Hematopoietic multipotent progenitor cell treated with erythropoietin and hydrocortisone succinate and interleukin-3 and kit ligand, for 6 days (in vitro differentiated cells): ENCODE measurements at places on chromosomes 16 and 17.

- DNase-seq = no peak
Measured at GRCh38 chr16:17331071-17331607, 139.6 kb downstream of the XYLT1 start.

DNA sequence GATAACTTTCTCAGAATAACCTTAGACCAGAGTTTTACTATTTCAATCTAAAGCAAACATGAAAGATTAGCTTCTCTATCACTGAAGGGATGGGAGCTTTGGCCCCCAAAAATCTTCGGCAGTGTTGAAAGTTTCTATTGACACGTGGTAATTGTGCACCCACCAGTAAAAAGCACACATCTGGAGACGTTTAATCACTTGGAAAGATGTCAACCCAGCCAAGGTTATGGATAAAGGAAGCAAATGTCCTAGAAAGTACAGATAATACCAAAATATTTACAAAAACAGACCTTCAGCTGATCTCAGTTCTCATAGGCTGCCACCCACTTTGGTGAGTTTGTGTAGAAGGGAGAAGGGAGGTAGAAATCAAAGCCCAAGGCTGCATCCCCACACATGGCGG is 5.3 kb downstream of the MYCBPAP start:
- no peak for DNase-seq

- no peak for DNase-seq
Measured at GRCh38 chr16:88822281-88823040, 10.7 kb upstream of the APRT start.

DNA sequence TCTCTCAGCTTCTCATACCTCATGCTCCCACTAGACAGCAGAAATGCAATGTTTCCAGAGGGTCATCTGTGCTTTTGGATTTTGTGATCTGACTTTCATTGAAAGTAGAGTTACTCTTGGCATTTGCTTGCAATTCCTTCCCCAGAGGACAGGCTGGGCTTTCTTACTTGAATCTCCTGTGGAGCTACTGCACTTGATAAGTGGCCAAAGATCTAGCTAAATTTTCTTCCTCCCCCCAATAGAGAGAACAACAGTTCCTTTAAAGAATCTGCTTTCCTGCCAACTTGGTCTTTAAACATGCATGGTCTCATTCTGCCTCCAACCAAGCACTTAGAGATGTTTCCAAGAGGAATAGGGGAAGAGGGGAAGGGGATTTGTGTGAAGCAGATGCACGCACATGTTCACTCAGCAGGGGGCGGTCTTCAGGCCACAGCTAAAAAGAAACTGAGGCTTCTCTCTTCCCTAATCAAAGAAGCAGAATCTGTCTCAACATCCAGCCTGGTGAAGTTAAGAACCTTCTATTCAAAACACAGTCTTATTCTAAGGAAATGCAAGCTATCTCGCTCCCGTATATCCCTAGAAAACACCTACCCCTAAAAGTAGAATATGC is 229.6 kb downstream of the ZFHX3 start:
- DNase-seq = no peak

- peak; percentile 60 for DNase-seq
Measured at GRCh38 chr16:15961060-15961511, 11.7 kb downstream of the ABCC1 start.

DNA sequence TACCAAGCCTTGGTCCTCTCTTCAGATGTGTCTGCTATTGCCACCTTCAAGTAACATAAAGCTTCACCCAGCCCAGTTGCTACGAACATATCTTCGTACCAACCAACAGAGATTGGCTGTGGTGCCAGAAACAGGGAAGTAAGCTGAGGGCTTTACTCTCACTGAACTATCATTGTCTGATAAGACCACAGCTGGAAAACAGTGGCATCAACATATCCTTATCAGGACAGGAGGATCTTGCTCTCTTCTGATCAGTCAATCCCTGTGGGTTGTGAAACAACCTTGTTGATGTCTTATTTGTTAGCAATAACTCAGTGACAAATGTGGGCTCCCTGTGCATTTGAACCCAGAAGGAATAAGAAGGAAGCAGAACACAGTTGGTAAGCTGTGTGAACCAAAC is 446.3 kb upstream of the MAF start:
- DNase-seq = peak; percentile 21

DNA sequence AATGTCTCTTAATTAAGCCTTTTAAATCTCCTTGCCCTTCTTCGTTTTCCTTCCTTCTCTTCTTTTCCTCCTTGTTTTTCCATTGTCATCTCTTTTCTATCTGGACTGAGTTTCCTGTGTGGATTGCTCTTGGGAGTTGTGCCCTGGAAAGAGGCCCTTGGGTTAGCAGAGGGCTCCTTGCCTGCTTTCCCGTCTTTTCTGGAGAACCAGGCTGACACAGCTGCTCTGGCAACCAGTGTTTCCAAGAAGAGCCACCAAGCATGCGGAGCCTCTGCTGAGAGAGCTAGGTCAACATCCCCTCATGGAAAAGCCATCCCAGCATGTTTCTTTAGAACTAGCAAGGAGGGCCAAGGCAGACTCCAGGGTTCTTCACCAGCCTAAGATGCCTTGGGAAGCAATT is 75.4 kb downstream of the HLF start:
- DNase-seq = no peak

DNA sequence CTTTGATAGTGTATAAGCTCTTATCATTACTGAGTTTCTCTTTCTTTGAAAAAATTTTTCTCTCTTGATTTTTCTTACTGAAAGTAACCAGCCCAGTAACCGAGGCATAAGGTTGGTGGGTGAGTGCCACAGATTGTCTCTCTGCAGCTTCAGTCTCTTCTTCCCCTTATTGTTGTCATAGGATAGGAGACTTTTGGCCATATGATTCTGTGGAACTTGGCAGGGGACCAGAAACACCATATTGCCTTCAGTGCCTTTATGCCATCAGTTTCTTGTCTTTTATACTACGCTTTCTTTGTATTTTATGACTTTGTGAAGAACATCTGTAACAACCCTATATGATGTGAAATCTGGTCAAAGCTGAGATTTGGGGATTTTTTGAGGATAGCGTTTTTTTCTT is 341.6 kb upstream of the TBX2 start:
- no peak for DNase-seq

GRCh38 chr17:43733956-43734355 is 24.6 kb downstream of the SOST start:
- no peak for DNase-seq

DNA sequence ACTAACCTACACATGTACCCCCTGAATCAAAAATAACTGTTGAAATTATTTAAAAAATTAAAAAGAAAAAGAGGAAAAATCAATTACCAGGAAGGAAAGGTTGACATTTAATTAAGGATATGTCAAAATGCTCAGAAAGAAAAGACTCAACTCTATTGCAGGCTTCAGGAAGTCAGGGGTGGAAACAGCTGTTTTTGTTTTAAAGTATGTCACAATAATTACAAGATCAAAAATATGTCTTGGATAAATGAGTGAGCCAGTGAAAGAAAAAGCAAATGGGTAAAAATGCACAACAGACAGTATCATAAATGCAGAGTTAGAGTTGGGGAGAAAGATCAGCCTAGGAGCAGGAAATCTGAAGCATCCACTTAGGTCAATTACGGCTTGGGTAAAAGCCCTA is 146.0 kb downstream of the CDH11 start:
- no peak for DNase-seq

DNA sequence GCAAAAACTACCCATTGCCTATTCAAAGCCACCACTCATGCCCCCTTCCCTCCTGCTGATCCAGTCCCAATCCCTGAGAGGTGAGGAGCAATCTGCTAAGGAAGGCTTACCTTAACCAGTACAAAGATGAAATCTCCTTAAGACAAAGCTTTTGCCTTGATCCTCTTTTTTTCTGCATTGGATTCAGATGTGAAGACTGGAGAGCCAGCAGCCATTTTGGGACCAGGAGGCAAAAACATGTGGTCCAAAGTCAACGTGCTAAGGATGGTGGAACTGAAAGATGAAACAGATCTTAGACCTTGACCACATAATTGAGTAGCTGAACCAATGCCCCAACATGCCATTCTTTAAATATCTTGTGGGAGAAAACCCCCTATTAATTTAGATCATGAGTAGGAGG is 171.4 kb downstream of the IRX5 start:
- no peak for DNase-seq

DNA sequence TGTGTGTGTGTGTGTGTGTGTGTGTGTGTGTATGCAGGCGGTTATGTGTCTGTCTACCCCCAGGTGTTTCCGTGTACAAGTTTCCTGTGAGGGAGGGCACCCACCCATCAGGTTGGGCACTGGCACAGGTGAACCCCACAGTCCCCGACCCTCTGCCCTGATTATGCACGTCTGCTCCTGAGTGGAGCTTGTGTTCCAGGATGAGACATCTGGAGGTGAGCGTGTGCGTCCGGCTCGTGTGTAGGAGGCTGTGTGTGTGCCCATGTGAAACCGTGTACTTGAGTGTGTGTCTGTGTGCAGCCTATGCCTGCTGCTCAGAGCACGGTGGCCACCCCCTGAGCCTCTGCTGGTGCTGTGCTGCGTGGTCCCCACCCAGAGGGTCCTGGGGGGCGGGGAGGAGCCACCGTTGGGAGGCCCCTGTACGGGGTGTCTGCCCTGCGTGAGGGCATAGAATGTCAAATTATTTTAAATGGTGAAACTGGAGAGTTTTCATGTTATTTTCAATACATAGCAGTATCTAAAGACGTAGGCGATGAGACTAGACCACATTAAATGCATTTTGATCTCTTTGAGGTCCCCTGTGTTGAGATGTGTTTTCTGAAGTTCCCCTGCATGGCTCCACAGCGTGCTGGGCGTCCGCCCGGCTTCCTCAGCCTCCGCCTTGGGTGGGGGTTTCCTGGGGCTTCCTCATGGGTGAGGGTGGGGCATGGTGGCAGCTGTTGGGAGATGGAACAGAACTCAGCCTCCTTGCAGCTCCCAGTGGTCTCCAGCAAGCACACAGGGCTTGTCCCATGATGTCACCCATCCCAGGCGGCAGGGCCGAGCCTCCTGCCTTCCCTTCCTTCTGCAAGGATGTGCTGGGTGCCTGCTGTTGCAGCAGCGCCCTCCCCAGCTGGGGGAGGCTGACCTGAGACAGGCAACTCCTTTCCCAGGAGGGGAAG is 43.4 kb downstream of the KCNJ12 start:
- DNase-seq = no peak

DNA sequence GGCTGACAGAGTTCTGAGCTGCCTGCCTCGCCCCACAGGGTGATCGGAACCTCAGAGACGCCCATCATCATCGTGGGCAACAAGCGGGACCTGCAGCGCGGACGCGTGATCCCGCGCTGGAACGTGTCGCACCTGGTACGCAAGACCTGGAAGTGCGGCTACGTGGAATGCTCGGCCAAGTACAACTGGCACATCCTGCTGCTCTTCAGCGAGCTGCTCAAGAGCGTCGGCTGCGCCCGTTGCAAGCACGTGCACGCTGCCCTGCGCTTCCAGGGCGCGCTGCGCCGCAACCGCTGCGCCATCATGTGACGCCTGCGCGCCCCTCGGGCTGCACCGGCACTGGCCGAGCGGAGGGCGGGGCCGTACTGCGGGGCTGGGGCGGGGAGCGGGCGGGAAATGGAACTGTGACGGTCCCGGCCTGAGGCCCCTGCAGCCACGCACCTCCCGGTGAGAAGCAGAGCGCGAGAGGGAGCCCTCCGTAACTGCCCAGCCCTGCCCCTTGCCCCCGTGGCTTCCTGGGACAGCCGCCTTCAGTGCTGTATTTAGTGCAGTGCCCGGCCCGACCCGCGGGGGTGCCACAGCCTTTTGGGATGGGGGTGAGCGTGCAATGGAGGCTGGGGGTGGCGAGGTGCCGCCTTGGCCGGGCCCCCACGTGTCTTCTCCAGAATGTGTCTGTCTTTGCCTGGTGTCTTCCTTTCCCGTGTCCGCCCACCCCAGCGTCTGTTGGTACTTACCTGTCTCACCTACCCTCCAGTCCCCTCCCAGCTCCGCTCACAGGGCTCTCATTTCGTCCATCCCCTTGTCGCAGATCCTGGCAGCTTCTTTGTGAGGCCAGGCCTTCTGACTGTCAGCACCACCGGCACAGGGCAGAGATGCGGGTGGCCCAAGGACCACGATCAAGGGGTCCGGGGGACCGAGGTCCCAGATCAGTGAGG is 9.8 kb downstream of the RASL10B start:
- peak; percentile 62 for DNase-seq

- no peak for DNase-seq
Measured at GRCh38 chr16:57149391-57149790, 36.4 kb downstream of the PSME3IP1 start.

GRCh38 chr17:69779378-69780214 is 295.4 kb upstream of the KCNJ16 start:
- no peak for DNase-seq

- no peak for DNase-seq
Measured at GRCh38 chr16:47561286-47561685, 100.2 kb downstream of the PHKB start.

DNA sequence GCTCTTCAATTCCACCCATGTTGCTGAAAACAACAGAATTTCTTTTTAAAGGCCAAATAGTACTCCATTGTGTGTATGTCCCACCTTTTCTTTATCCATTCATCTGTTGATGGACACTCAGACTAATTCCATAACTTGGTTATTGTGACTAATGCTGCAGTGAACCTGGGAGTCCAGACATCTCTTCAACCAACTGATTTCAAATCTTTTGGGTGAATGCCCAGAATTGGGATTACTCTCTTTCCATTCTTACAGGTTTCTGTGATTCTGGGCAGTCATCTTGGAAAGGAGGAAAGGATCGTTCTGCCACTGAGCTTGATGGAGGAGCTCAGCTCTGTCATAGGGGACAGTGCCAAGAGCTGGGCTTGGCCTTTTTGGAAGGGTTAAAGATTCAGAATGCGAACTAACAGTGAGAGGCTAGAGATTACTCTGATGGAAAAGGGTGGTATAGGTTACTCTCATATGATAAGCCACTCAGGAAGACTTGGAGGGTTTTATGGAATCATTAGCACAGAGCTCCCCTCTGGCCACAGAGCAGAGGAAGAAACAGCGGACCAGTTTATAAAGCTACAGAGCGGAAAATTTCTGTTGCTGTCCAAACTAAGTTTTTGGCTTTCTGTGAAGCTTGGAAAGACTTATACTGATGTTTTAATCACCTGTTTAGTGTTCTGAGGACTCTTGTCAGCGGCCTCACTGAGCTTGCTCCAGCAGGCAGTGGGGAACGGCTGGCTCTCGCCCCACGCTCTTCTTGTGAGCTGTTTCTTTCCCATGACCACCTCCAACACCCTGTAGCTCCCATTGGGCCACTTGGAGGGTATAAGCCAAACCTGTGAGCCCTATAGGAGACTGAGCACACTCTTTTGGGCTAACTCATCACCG is 48.3 kb downstream of the HIC1 start:
- no peak for DNase-seq

- DNase-seq = peak; percentile 93
Measured at GRCh38 chr17:73192894-73193701, at the start of gene COG1. TSS of gene COG1 (plus strand) at chr17:73193055. CDS start at chr17:73193070, 15 bp downstream.

- no peak for DNase-seq
Measured at GRCh38 chr17:20187049-20187448, 177.9 kb downstream of the SPECC1 start.

- DNase-seq = peak; percentile 18
Measured at GRCh38 chr16:23712976-23713375, at the start of gene ERN2. TSS of gene ERN2 (minus strand) at chr16:23713222. CDS start at chr16:23713187, 35 bp downstream.

GRCh38 chr17:72843591-72843990 is 248.9 kb downstream of the SLC39A11 start:
- no peak for DNase-seq
